Frontal cortex (tissue), 4 donors: ENCODE measurements at places on chromosomes 13 and 19.

DNA sequence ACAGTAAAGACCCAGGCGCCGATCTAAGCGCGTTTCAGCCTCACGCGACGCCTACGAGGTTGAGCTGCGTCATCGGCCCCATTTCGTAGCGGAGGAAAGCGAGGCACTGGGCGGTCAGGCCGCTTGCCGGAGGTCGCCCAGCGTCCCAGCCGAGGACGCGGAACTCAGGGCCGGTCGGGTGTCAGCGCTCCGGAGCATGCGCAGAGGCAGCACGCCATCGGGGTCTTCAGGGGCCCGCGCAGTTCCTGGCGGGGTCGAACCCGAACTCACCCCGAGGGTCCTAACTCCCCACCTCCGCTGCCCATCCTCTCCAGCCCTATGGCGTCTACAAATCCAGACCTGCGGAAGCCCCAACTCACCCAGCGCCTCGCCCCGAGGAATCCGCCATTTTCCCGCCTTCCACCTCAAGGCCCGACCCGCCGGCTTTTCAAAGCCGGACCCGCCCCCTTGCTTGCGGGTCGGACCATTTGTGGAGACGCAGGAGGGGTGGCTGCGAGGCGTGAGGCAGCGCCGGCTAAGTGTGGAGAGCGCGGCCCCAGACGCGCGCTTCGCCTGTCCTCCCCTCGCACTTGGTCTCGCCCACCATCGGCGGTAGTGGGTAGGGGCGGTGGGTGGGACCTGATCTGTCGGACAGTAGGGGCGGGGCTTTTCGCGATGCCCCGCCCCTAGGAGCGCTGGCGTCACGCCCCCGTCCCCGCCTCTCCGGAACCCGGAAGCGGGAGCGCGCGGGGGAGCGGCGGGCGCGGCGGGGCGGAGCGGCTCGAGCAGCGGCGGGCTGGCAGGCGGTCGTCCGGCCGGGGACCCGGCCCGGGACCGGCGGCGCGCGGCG is at the start of the genes HAUS8 and MYO9B:
HAUS8 (minus strand) TSS at position 418 of the 829 bp plus-strand sequence; CDS start at position 388, 30 bp downstream.
MYO9B (plus strand) TSS at position 743 of the 829 bp plus-strand sequence. CDS start 25,941 bp downstream, outside the sequence.
- DNase-seq = peak; percentile 98

- DNase-seq = no peak
These were observed 25.4 kb downstream of the MIR17HG start for GRCh38 chr13:91372911-91373310.

GRCh38 chr19:58098682-58098998 is 609 bp upstream of the ZSCAN18 start:
- no peak for DNase-seq

GRCh38 chr13:50594276-50595051 is 249.0 kb downstream of the DLEU7 start:
- no peak for DNase-seq

DNA sequence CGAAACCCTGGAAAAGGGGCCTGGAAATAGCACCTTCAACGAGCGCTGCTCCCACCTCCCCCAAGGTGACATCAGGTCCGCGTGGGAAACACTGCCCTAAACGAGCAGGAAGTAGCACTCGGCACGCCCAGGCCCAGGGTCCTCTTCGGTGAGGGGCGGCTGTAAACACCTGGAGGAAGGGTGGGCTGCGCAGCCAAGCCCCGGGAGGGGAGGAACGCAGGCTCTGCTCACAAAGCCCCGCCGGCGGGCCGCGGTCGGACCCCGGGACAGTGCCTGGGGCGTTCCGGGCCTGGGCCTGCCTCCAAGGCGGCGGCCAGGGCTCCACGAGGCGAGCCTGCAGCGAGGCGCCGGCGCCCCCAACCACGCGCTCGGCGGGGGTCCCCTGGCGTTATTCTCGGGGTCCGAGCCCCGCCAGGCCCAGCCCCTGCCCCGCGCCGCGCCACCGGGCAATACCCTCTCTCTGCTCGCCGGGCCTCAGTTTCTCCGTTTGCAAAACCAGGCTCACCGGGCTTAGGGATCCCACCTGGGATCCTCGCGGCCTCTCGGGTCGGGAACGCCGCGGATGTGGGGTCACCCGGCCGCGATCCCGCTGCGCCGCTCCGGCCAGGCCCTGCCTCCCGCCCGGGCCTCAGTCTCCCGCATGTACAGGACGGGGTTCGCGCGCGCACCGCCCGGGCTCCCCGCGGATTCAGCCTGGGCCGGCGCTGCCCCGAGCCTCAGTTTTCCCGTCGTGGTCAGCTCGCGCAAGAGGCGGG is 630 bp downstream of the RNF126 start:
- no peak for DNase-seq

GRCh38 chr13:110303644-110304043 is 3.3 kb downstream of the COL4A1 start:
- no peak for DNase-seq

DNA sequence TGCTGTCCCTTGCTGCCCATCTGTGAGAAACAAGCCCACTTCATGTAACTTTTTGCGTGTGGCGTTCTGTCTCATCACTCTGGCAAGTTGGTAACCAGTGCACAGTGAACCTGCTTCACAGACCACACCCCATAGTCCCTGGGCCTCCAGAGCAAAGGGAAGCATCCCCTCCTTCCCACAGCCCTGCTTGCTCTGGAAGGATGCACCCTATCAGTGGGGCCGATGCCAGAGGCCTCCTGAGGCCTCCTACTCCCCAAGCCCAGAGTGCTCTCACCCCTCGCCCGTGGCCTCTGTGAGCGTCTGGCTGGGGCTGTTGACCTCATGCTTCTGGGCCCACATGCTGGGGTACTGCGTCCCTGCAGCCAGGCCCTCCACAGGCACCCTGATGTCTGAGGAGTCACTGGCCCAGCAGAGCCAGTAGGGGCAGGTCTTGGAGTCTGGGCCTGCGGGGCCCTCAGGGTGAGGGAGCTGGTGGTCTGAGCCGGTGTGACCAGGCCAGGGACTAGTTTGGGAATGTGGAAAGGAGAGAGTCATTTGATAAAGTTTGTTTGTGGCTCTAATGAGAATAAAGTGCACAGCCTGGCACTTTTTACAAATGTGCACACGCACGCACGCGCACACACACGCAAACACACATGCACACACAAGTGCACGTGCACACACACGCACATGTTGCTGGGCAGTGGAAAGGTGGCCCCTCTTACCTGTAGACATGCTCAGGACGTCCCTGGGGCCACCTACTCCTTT is 5.1 kb downstream of the TMEM86B start:
- DNase-seq = no peak

GRCh38 chr13:110218581-110219201 is 88.3 kb downstream of the COL4A1 start:
- no peak for DNase-seq

DNA sequence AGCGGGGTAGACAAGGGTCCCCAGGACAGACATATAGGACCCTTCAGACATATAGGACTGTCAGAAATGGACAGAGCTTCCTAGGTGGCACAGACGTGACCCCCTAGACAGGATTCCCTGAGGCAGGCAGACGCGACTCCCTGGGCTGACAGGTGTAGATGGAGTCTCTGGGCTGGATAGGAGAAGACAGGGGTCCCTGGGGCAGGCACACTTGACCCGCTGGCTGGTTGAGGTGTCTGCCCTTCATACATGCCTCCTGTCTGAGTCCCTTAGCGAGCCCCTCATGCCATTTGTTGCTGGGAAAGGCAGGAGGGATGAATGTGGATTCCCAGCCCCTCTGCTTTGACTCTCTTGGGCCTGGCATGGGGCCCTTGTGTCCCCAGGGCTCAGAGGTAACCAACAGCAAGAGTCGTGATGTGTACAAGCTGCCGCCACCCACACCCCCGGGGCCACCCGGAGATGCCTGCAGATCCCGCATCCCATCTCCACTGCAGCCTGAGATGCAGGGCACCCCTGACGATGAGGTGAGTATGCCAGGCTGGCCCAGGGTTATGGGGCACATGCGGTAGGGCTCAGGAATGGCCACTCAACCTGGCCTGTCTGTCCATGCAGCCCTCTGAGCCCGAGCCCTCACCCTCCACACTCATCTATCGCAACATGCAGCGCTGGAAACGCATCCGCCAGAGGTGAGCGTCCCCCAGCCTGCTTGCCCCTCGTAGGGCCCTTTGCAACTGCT is 3.0 kb downstream of the HSPB6 start:
- DNase-seq = no peak
